ENCODE measurements at places on chromosomes 11 and 22.

- no peak for DNase-seq
These were observed 41.3 kb upstream of the CXCR5 start for GRCh38 chr11:118842369-118842768.

GRCh38 chr22:27663812-27664211 lies 137.7 kb downstream of the MN1 start:
- DNase-seq, result no peak

- no peak for DNase-seq
These were observed 63.8 kb downstream of the IMMP1L start for GRCh38 chr11:31445621-31446020.

- DNase-seq, result no peak
These were observed 3.2 kb upstream of the C11orf91 start for GRCh38 chr11:33703788-33704187.

- DNase-seq, result no peak
These were observed 4.9 kb downstream of the ALX4 start for GRCh38 chr11:44305026-44305469.

GRCh38 chr11:4882543-4882942 lies 843 bp downstream of the OR51T1 start:
- no peak for DNase-seq

GRCh38 chr11:55819330-55819729 lies at the start of gene OR5D18:
Gene OR5D18, plus strand, starts transcription at chr11:55819630. Its CDS starts 0 bp downstream, at chr11:55819630.
- DNase-seq, result no peak

DNA sequence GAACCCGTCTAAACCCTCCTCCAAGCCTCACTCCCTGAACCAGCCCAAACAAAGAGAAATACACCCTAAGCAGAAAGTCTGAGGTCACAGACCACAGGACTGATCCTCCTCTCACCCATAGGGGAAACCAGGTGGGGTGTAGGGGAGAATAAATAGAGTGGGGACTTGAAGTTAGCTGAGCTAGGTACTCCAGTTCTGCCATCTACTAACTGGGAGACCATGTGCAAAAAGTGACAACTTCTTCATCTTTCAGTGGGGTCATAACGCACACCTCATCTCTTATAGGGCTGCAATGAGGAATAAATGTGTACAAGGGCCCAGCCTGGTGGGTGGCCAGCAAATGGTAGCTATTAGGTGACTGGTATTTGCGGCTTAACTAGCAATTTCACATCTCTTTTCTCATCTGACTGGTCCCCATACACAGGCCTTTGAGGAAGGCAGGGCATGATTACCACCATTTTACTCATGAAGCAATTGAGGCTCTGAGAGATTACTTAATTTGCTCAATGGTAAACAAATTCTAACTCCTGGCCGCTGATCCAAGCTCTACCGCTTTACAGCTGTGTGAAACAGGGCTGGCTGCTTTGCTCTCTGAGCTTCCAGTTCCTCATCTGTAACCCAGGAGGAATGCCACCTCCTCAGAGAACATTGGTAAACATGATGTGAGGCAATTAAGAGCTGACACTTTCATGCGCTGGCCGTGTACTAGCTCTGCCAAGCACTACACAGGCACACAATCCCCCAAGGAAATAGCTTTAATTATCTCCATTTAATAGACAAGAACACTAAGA lies 16.6 kb downstream of the TBC1D10A start:
- no peak for DNase-seq

GRCh38 chr22:29225422-29226090 lies 19.9 kb downstream of the EMID1 start:
- DNase-seq, result no peak

DNA sequence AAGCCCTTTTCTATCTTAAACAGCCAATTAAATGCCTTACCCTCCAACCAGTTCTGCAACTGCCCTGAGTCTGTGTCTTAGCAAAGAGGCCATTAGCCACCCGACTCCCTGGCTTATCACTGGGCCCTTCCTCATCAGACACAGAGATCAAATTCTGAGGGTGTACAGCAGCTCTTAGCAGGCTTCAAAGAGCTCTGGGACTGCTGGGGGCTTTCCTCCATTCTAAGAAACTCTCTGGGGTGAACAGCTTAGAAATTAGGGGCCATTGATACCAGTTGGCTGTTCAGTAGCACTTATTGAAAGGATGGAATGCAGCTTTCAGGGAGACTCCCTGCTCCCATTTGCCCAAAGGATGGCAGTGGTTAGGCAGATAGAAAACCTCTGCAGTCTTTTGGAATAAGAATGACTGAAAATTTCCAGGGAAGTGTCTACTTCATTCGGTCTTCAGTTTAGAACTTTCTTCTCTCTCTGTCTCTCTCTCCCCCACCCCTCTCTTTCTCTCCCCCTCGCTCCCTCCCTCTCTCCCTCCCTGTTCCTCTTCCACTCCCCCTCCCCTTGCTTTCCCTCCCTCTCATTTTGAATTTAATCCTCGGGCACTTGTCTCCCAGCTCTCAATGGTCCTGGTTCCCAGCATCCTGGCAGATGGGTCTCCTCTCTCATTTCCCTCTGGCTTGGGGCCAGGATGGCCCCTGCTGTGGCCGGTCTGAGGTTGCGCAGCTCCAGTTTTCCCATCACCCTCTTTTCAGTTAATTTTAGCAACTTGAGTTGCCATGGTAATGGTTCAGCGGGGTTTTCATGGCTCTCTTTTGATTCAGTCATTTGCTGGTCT lies 76.4 kb downstream of the COMMD9 start:
- DNase-seq, result no peak

- no peak for DNase-seq
These were observed 60.8 kb downstream of the SIK3 start for GRCh38 chr11:117037279-117037974.

- DNase-seq, result no peak
These were observed 668.0 kb downstream of the ETS1 start for GRCh38 chr11:127919206-127920000.

GRCh38 chr11:107307991-107308390 lies 149.6 kb downstream of the CWF19L2 start:
- DNase-seq, result no peak

GRCh38 chr11:70298243-70298915 lies 27.9 kb downstream of the PPFIA1 start:
- no peak for DNase-seq

GRCh38 chr11:71450939-71451338 lies 2.1 kb upstream of the NADSYN1 start:
- no peak for DNase-seq

DNA sequence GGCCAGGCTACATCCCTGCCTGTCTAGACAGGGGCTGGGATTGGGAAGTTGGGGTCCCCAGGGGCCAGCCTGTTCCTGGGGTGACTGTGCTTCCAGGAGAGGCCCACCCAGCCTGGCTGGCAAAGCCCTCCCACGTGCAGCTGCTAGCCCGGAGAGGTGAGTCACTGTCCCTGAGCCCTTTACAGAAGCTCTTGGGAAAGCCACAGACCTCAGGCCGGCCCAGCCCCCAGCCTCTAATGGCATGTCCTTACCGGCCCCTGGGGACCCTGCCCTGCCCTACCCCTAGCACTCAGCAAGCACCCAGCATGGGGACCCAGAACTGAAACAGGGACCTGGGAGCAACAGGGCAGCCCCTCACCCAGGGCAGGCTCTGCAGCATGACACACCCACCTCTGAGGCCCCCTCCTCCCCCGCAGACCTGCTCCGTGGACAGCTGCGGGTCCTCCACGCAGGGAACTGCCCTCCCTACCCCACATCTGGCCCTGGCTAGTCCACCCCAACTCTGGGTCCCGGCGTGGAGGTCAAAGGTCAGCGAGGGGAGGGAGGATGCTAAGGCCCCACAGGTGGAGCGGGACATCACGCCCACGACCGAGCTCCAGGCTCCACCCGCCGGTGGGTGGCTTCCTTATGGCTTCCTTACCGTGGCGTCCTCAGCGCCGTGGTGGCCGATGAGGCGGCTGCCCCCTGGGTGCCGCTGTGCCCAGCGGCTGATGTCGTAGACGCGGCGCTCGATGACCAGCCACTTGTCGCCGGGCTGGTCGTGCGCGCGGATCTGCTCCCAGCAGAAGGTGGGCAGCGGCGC lies 615 bp downstream of the FADS3 start:
- no peak for DNase-seq

- DNase-seq, result no peak
These were observed 10.5 kb downstream of the CD3E start for GRCh38 chr11:118314988-118315411.

GRCh38 chr11:61121192-61121831 lies 19.0 kb downstream of the CD5 start:
- DNase-seq, result no peak

- no peak for DNase-seq
These were observed 113.0 kb upstream of the CLMP start for GRCh38 chr11:123308077-123308476.

DNA sequence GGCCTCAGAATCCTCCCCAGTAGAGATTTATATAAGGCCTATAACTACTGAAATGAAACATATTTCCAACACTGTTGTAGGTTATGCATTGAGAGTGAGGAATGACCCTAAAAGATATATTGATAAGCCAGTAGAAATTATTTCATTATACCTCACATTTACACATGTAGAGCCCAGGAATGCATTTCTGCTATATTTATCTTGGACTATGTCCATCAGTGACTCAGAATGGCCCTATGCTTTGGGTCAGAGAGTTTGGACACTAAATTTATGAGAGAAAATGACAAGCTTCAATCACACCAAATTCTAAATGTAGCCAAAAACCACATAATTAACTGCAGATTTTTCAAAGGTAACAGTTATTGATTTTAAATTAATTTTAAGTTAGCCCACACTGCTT lies 761.9 kb downstream of the DLG2 start:
- no peak for DNase-seq

DNA sequence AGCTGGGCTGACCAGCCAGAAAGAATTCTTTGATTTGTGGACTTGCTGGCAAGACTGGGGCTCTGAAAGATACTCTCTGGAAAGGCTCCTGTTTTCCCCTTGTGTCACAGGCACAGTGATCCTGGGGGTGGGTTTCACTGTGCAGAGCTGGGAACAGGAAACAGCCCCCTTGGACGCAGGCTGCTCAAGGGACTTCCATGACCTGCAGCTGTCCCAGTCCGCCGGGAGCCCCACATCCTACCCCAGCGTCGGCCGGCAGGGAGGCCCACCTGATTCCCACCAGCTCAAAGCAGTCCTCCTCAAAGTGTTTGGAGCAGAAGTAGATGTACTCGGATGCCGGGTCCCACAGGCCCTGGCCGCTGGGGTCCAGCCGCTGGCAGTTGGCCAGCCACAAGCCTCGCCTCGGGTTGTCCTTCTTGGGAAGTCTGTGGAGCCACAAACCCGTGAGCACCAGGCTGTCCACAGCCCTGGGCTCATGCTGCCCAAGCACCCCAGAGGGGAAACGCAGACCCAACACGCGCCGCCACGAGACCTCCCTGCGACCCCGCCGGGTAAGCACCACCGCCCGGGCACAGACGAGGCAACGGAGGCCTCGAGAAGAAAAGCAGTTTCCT lies 824 bp downstream of the THAP7 start:
- DNase-seq, result no peak

- no peak for DNase-seq
These were observed 401.1 kb downstream of the CTTN start for GRCh38 chr11:70799386-70799785.
